ENCODE measurements at places on chromosomes 12 and 14. TPM values are rescaled to one million over a fixed set of nuclear protein-coding genes. Genes with fewer than 3 reads are reported as not detected.

Gene CACNA2D4
- polyA plus RNA-seq, result 10.8 TPM

Gene SRRM4
- polyA plus RNA-seq, result 1.4 TPM

GRCh38 chr14:60807247-60807646 is 72.7 kb downstream of the MNAT1 start:
- DNase-seq, result no peak

Gene ERG28
- 103 TPM for polyA plus RNA-seq

Gene FAM181A
- polyA plus RNA-seq, result 48.5 TPM

Gene SNX6
- 74.8 TPM for polyA plus RNA-seq

DNA sequence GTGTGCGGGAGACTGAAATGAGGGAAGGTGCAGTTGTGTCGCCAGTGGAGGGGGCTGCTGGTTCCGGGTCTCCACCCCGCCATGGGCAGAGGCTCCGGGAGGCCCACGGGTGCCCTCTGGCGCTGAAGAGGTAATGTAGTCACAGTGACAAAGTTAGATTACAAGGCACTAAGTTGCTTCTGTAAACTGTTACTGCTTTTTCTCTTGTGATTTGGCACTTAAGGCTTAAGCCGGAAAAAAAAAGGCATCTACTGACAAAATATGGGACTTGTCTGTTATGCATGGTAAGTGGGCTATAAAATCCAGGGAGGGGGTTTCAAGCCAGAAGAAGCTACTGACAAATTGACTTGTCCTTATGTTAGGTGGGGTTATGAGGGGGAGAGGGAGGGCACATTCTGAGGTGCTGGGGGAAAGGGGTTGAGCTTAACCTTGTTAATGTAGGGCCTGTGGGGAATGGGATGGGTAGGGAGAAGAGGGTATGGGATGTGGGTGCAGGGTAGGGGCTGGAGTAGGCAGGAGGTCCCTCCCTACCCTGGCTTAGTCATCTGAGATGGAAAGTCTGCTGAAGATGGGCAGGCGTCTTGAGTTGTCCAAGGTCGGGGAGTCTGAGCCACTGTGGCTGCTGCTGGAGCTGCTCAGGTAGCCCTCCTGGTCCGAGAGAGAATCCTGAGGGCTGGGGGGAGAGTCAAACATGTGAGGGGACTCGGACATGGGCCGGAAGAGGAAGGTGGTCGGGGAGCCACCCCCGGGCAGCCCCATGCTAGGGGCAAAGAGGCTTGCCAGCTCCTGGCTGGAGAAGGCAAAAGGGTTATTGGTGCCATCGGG is 3.7 kb downstream of the ZFP36L1 start:
- DNase-seq, result peak; percentile 89

Gene MOAP1
- polyA plus RNA-seq, result 22.6 TPM

GRCh38 chr12:132147423-132148367 is 3.4 kb downstream of the NOC4L start:
- DNase-seq, result no peak

GRCh38 chr14:42437809-42438208 is 831.1 kb downstream of the LRFN5 start:
- DNase-seq, result no peak

Gene NDRG2
- polyA plus RNA-seq, result 85.6 TPM

DNA sequence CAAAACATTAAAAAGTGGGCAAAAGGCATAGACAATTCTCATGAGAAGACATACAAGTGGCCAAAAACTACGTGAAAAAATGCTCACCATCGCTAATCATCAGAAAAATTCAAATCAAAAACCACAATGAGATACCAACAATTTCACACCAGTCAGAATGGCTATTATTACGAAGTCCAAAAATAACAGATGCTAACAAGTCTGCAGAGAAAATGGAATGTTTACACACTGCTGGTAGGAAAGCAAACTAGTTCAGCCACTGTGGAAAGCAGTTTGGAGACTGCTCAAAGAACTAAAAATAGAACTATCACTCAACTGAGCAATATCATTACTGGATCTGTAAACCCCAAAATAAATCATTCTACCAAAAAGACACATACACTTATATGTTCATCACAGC is 76.2 kb downstream of the PRKD1 start:
- no peak for DNase-seq

DNA sequence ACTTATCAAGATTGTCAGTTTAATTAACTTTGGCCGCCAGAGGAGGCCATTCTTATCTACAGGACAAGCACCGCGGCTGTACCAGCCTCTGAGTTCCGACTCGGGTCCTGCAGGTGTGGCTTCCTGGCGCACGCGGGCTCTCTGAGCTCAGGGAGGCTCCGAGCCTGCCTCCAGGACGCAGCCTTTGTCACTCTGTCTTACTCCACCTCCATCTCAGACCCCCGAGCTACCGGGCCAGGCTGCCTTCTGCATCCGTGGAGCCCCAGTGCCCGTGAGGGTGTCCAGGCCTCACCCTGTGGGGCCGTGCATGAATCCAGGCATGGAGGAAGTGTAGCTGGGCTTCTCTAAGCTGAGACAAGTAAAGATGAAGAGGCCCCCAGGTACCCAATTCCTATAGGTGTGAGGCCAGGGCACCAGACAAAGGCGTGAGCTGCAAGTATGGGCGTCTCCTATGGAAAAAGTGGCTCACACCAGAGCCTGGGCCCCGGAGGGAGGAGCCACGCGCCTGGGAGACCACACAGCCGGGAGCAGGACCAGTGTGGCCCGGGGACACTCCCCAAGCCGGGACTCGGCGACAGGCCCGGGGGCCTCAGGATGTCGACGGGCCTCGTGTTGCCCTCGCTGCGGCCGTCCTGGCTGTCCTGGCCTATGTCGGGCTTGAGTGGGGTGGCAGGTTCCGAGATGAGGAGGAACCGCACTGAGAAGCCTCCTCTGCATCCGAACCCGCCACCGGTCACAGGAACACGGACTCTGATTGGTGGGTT is 42.8 kb downstream of the NOC4L start:
- DNase-seq, result no peak

DNA sequence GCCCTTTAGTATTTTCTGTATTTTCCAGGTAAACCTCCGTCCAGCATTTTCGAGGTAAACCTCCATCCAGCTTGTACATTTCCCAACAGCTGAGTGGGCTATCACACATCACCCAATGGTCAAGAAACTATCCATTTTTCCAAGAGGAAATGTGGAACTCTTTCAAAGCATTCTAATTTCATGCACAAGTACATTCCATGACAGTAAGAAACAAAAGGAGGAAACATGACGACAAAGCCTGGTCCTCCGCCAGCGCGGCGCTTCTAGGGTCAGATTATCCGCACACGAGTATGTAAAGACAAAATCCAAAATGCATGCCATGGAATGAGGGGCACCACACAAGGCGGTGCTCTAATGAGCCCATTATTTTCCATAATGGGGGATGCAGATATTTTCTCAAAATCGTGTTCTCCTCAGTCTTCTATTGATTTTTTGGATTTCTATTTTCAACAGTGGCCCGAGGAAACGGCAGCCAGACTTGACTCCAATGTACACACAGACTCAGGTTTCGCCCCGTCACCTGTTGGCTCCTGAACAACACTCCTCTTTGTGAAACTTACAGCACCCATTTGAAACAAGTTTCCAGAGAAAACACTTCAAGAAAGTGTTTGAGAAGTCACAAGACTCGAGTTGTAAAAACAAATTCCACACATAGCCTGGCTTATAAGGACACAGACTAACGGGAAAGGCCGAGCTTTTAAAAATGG is 107.4 kb downstream of the PRICKLE1 start:
- peak; percentile 41 for DNase-seq

DNA sequence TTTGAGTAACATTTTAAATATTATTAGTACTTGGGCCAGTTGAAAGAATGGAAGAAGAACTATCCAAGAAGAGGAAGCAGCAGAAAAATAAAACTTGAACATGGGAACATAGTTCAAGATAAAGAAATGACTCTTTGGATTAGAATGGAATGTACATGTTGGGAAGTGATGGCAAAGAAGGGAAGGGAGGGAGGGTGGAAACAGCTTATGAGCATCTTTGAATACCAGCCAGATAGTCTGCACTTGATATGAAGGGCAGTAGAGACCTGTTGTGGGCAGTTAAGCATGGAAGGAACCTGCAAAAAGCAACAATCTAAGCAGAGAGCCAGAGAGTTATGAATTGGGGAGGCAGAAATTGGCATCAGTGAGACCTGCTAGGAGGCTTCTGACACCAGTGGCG is 10.0 kb upstream of the IL22 start:
- DNase-seq, result no peak

Gene FBLN5
- polyA plus RNA-seq, result 118 TPM

GRCh38 chr12:29990971-29991370 is 207.2 kb upstream of the TMTC1 start:
- DNase-seq, result no peak

Gene KLRC1
- 0.37 TPM for polyA plus RNA-seq

Gene MYO1H
- 2.9 TPM for polyA plus RNA-seq

DNA sequence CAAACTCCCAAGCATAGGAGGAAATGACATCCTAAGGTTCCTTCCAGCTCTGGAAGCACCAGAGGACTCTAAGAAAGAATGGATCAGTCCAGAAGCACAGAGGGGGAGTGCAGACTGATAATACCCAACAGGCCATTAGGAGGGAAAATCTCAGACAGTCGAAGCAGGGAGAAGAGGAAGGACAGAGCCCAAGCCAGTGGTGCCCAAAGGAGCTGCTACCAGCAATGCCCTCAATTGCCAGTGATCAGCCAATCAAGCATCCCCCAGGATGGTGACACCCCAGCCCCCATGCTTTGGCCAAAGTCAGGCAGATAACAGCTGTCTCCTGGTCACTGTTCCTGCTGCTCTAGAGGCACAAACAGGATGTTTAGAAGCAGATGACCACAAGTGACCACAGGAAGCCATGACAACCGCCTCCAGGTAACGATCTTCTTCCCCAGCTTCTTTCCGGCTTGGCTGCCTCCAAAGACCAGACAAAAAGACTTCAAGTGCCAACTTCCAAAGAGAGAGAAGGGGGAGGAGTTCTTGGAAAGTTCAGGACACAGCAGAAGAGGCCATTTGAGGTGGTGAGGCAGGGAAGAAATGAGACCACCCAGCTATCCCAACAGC is 16.2 kb downstream of the PXN start:
- no peak for DNase-seq

DNA sequence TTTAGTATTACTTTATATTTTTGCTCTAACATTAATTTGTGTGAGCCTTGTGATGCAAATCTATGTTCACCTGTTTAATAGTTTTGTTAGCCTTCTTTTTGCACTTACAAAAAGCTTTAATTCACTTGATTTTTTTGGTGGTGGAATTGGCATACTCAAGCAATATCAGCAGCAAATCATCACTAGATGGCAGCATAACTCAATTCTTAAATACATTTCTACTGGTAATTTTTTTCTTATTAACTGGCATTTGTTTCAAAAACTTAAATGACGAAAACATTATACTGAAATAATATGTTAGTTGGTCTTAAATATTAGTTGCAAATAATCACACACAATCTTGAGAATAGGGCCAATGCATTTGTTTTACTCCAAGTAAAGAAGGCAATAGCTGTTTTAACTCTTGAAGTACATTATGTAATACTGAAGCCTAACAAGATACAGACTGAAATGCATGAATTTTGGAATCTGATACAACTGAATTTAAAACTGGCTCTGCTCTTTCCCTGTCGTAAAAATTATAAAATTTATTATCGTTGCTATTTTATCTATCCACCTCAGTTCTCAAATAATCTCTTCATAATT is 151.5 kb downstream of the ATXN7L3B start:
- DNase-seq, result no peak

DNA sequence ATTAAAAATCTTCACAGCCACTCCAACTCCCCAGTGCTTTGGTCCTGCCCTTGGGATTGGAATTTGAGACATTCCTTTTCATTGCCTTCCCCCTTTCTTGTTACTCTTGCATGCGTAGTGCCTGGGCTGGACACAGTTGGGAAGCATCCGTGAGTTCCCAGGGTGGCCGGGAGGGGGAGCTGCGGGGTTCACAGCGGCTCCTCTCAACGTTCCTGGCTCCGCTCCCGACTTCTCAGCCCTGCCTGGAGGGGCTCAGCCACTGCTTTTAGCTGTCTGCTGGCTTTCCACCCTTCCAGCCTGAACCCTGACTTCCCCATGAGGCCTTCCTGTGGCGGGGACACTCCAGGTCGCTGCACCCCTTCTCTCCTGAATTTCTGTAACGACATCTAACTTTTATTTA is 3.2 kb downstream of the TEX52 start:
- DNase-seq, result peak; percentile 88

DNA sequence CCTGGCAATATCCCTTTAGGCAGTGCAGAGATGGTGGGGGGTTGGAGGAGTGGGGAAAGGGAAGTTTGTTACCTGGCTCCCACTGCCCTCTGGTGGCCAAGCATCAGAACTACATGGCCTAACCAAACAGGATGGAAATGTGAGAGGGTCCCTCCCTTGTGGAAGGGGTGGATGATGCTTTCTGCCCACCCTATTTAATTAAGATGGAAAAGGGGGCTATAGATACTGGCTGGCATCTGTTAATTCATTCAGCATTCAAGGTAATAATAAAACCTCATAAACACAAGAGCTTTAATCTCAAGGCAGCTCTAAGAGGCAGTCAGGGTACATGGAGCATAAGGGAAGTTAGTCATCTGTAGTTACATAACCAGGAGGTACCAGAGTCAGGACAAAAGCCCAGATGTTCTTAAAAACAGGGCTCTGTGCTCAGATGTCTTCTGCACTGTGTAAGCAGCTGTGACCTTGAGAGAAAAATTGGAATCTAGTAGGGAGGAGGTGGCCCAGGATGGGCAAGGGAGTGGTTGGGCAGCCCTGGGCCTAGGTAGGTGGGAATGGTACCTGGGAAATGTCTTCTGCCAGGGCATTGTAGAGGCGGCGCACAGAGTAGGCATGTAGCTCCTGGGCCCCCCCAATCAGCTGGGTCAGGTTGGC is 4.6 kb downstream of the AP1G2 start:
- DNase-seq, result peak; percentile 58

Gene LRRC10
- not detected for polyA plus RNA-seq

Gene RNASE3
- polyA plus RNA-seq, result 1.4 TPM

DNA sequence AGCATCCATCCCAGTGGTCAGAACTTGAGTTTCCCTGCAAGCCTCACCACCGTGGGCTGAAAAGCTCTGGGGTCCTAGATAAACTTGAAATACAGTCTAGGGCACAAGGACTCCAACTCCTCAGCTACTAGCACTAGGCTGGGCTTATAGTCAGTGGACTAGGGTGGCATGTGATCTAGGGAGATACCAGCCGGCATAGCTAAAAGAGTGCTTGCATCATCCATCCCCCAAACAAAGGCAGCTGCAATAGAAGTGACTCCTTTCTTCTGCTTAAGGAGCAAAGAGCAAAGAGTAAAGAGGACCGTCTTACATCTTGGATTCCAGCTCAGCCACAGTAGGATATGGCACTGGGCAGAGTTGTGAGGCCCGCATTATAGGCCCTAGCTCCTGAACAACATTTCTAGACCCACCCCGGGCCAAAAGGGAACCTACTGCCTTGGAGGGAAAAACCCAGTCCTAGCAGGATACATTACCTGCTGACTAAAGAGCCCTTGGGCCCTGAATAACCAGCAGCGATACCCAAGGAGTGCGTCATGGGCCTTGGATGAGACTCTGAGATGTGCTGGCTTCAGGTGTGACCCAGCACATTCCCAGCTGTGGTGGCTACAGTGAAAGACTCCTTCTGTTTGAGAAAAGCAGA is 17.9 kb upstream of the SOS2 start:
- no peak for DNase-seq

All from testis (tissue), 5 donors.